Forelimb muscle (tissue), 1 donor: ENCODE measurements at places on chromosomes 3 and 15.

GRCh38 chr15:41572866-41573265, 13.9 kb downstream of the TYRO3 start:
- no peak for DNase-seq

- DNase-seq = no peak
These were observed 451.1 kb upstream of the TPRG1 start for GRCh38 chr3:188720636-188721035.

DNA sequence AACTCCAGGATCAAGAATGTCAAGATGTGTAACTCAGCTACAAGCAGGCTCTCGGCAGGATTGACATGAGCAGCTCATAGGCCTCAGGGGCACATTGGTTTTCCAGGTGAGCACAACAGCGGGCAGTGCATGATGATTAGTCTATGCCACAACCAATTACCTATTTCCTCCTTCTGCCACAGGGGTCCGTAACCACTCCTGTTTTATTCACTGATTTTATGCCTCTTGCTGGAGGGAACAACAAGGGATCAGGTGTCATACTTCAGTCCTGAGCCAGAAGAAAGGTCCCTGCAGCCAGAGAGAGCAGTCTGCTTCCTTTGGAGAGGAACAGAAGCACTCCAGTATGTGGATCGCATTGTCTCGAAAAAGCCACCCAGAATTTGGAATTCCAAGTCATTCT, 35.1 kb upstream of the PTPRG start:
- no peak for DNase-seq

- DNase-seq = no peak
These were observed 28.7 kb upstream of the GATA2 start for GRCh38 chr3:128521715-128522114.

DNA sequence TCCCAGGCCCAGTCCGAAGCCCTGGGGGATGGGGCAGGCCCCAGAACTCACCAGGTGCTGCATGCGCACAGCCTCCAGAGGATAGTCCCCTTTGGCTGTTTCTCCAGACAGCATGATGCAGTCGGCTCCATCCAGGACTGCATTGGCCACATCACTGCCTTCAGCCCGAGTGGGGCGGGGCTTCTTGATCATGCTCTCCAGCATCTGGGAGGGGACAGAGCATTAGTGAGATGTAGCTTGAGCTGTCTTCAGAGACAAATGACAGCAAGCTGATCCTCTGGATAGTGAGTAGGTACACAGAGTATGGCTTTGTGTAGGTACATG, 9.1 kb upstream of the GRAMD2A start:
- DNase-seq = no peak

DNA sequence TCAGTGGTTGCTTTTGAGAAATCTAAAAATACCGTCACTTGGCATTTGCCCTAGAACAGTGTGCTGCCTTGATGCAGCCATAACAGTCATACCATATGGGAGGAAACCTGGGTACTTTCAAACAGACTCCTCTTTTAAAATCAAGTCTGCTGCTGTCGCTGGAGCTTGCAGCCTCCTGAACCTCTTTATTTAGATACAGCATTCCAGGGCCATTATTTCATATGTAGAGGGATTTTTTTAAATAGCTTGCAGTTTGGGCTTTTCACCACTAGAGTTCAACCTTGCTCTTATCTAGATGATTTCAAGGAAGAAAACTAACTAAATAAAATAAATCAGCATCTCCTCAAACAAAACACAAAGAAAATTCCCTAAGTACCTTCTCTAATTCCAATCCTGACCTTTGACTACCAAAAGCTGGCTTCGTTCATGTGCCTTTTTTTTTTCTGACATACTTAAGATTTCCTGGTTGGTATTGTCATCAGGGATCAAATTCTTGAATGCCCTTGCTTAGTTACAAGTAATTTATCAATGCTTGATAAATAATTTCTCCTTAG, 111.6 kb downstream of the KBTBD8 start:
- no peak for DNase-seq

- no peak for DNase-seq
These were observed 242.6 kb upstream of the RGMA start for GRCh38 chr15:93331545-93332167.

DNA sequence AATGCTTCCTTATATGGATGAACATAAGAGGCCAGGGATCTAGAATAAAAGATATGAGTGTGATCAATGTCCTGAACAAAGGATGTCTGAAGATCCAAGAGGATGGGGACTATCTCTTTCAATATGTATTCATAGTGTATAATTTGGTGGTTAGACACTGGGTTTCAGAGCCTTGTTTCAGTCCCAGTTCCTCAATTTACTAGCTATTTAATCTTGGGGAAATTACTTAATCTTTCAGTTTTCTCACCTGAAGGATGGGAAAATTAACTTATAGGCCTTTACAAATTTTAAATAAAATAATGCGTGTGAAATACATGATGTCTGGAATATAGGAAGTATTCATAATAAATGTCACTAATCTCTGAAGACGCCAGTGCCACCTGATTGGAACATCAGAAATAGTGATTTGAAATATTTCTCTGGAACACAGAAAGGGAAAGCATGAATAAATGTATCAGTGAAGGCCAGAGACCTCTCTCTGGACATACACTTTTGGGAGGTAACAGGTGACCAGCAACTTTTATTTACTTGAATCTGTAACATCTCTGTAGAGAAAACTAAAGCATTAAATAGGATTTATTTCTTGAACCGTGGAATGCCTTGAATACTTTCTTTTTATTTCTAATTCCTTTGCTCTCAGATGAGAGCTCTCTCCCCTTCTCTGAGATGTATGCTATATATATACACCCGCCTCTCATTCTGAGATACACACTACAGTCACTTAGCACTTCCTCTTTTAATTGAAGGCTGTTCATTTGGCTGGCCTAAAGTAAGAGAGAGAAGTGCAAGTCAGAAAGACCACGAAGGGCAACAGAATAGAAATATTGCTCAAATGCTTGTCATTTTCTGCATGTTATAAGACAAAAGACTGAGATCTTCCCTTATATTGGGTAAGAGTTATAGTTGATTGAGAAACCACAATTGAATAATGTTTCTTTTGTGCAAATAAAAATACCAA, 407.1 kb downstream of the LSAMP start:
- DNase-seq = no peak

- no peak for DNase-seq
These were observed 5.3 kb upstream of the NSMCE3 start for GRCh38 chr15:29274946-29275345.

GRCh38 chr3:48552111-48552951, 4.3 kb downstream of the PFKFB4 start:
- DNase-seq = no peak

GRCh38 chr3:54846119-54846518, 81.7 kb downstream of the LRTM1 start:
- no peak for DNase-seq

- DNase-seq = no peak
These were observed 31.0 kb upstream of the AVEN start for GRCh38 chr15:34070003-34070402.

DNA sequence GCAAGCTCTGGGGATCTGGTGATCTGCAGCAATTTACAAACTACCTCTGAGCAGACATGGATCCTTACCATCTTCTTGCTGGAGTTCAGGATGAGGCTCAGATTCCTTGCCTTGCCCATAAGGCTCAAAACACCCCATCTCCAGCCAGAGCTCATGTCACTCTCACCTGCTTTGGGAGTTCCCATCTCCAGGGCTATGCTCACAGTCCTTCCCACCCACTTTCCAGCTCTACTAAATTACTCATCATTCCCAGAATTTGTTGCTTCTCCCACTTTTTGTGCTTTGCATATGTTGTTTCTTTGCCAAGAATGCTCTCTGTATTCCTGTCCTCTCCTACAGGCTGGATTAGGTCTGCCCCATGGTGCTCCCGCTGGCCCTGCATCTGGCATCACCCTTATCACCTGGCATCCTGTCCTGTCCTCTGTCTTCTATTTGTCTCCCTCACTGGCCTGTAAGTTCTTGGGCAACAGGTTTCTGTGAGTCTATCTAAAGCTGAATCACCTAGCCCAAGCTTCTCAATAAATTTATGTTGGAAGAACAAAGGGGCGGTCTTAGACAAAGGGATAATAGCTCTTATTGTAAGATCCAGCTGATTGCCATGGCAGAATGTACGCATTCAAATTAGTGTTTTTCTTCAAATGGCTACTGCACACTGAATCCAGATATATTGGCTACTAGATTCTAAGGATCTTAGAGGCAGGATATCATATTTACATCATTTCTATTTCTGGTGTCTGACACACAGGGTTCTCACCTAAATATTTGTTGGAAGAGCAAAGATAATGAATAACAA, 179.2 kb downstream of the CLSTN2 start:
- no peak for DNase-seq

DNA sequence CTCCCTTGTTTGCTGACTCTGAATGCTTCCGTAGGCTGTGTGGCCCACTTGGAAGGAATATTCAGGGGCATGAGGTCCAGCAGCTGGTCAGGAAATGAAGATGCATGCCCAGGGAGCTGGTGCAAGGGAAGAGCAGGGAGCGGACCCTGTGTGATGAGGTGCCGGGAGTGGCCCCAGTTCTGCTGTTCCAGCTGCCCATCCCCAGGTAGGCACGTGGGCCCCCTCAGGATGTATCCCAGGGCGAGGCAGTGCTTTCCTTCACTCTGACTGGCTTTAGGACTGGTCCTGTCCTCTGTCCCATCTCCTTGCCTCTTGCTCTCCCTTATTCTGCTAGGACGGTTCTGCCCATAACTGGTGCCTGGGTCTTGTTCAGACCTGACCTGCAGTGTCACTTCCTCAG, 1.1 kb upstream of the FAM3D start:
- DNase-seq = no peak

GRCh38 chr3:136184703-136185102, 11.4 kb downstream of the MSL2 start:
- no peak for DNase-seq

DNA sequence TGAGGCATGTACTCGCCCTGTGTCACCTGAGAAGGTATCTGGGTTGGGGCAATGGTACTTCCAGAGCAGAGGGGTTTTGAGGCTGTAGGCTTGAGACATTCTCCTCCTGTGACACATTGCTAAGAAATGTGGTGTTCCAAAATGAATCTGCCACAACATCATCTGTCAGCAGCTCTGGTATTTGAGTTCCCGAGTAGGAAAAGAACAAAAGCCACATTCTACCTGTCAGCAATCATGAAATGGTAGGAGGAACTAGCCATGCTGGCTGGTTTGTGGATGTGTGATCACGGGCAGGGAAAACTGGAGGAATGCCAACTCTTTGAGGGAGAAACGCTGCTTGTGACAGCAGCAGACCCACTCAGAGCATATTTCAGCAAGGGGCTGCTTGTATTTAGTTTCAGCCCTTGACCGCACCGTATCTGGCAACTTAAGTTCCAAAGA, 579.4 kb upstream of the TBL1XR1 start:
- no peak for DNase-seq

DNA sequence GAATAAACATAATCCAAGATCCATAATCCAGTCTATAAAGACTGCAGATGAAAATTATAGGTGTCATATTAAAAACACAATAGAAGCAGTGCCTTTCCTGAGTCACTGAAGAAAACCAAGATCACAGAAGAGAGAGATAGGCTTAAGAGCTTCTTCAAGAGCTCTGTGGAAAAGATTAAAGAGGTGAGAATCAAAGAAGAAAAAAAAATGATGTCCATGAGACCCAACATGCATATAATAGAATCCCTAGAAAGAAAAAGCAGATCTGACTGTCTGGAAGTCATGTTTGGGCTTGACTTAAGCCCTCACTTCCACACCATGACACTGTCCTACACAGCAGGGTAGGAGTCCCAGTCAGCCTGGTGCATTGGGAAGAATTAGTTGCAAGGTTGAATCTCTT, 205.6 kb upstream of the PROK2 start:
- DNase-seq = no peak

- no peak for DNase-seq
These were observed 342.3 kb downstream of the LRRC3B start for GRCh38 chr3:26964836-26965235.

GRCh38 chr3:152225201-152225600, 43.5 kb upstream of the MBNL1 start:
- no peak for DNase-seq

- DNase-seq = no peak
These were observed 28.4 kb downstream of the SH3GL3 start for GRCh38 chr15:83475551-83475950.

GRCh38 chr3:10336761-10337160, 15.8 kb upstream of the SEC13 start:
- no peak for DNase-seq

GRCh38 chr15:41790756-41791546, 16.7 kb downstream of the MAPKBP1 start:
- DNase-seq = no peak

GRCh38 chr15:55823191-55823670, 80.3 kb upstream of the PRTG start:
- DNase-seq = no peak

- DNase-seq = no peak
These were observed 61.3 kb upstream of the OSTN start for GRCh38 chr3:191137708-191138107.

DNA sequence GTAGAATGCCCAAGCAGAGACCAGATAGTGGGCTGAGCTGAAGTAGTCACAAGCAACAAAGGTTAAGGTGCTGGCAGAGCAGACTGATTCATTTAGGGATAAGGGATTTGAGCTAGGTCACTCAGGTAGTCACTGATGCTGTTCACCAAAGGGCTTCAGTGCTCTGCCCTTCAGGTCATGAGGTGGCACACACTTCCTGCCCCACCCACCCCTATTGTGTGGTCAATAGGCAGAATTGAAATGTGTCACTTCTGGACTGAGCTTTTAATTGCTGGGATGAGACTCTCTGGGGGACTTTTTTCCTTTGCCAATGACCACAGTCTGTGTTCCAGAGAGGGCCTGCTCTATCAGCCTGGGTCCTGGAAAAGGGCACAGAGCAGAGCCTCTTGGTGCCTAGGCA, 2.9 kb upstream of the DIS3L start:
- DNase-seq = no peak

DNA sequence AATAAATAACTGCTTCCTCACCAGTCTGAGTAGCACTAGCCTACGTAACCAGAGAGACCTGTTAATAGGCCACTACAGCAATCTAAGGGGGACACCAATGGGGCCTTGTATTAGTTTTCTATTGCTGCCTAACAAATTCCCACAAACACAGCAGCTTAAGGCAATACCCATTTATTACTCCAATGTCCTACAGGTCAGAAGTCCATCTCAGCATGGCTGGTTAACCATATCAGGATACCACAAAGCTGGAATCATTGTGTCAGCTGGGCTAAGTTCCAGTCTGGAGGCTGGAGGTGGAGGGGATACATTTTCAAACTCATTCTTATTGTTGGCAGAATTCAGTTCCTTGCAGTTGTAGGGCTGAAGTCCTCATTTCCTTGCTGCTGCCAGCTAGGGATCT, 331.9 kb downstream of the ULK4 start:
- DNase-seq = no peak

GRCh38 chr3:13951184-13951583, 71.3 kb upstream of the WNT7A start:
- DNase-seq = no peak
